Hippocampal formation (tissue), 2 donors: ENCODE measurements at places on chromosomes 1 and 21.

DNA sequence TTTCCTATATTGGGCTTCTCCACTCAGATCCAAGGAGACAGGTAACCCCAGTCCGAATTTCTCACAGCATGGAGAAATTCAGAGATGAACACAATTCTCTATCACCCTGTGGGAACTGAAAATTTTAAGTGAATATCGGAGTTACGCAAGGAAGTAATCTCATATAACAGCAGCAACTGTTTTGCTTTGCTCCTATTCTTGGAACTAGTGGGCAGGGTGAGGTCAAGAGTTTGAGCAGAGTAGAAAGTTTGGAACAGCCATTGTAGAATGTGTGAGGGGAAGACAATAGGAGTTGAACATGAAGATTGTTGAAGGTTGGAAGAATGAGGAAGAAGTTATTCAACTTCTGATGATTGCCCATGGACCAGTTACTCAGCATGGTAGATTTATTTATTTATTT lies 24.3 kb upstream of the SLC35D1 start:
- DNase-seq: no peak

- no peak for DNase-seq
These were observed 128.2 kb downstream of the CACHD1 start for GRCh38 chr1:64598100-64598571.

GRCh38 chr1:180952657-180953013 lies 39.9 kb downstream of the KIAA1614 start:
- DNase-seq: no peak

GRCh38 chr1:87426463-87427249 lies 98.0 kb downstream of the LMO4 start:
- DNase-seq: no peak

GRCh38 chr1:114720492-114720891 lies 3.9 kb upstream of the NRAS start:
- no peak for DNase-seq

DNA sequence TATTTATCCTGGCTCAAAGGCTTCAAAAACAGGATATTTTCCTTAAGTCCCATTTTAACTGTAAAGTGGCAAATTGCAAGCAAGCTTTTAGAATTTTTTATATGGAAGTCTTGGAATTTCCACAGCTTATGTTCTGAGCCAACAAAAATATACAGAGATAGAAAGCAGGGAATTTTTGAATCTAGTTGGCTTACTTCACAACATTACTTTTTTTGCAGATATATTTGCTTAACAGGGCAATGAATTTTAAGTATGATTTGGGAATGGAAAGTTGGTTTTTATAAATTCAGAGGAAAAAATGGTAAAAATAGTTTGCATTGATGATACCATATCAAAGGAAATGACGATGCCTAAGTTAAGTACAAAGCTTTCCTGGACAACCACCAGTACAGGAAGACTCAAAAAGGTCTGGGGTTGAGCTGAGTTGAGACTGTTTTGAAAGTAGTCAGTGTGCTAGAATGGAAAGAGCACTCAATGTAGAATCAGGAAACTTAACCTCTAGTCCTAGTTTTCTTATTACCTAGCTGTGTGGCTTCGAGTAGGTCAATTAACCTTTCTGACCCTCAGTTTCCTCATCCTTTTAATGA lies 11.0 kb upstream of the VCAM1 start:
- DNase-seq: no peak

GRCh38 chr1:170067253-170067819 lies 7.2 kb downstream of the KIFAP3 start:
- DNase-seq: no peak

DNA sequence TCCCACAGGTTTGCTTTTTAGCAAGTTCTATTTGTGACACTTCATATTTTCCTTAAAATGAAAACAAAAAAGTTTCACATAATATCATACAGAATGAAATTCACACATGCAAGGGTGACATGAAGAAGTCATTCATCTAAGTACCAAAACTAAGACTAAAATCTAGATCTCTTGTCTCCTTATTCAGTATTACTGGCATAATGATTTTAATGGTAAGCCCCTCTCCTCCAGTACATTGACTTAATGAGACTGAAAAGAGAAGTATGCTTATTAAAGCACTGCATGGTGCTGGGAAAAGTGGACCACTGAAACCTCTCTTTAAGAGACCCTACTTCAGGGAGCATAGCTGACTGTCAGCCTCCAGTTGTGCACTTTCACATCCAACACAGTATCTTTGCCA lies 99.5 kb downstream of the NEGR1 start:
- DNase-seq: no peak

DNA sequence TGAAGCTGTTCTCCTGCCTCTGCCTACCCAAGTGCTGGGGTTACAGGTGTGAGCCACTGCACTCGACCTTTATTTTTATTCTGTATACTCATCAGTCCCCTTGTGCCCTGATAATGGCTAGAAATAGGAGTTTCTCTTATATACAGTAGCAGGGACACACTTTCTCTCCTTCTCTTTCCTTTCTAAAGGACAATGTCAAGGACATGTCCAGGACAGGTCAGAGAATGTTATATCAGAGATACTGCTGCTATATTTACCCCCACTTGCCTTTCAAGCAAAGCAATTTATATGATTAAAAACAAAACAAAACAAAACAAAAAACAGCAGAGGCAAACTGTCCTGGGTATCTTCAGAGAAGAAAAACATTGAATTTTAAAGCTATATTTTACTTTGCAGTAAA lies 43.2 kb upstream of the LRIG2 start:
- DNase-seq: no peak

GRCh38 chr1:226600254-226600653 lies 51.7 kb downstream of the STUM start:
- no peak for DNase-seq

DNA sequence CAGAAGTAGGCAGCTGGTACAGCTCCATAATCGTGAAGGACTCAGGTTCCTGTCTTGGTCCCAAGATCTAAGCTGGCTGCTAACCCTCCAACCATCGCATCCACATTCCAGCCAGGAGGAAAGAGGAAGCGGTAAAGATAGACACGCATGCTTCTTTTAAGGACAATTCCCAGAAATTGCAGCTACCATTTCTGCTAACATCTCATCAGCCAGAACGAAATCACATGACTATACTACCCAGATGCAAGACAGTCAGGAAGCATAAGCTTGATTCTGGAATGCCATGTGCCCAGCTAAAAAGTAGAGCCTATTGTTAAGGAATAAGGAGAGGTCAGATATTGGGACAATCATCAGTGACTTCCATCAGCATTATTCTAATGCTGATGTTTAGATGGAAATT lies 110.4 kb downstream of the EPHB2 start:
- no peak for DNase-seq

DNA sequence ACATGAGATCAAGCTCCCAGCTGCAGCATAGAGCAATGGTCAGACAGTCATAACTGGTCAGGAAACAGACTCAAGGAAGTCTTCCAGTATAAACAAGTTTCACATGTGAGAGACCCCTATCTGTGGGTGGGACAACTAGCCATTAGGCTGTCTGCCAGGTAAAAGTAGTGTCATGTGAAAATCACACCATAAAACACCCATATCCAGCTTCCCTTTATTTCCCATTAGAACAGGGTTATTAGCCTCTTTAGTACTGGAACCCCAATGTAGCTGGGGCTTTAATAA lies 426.7 kb downstream of the KCNT2 start:
- no peak for DNase-seq

- DNase-seq: no peak
These were observed 20.5 kb downstream of the CNN3 start for GRCh38 chr1:94906382-94906781.

- DNase-seq: no peak
These were observed 13.8 kb upstream of the NLRP3 start for GRCh38 chr1:247402120-247402675.

DNA sequence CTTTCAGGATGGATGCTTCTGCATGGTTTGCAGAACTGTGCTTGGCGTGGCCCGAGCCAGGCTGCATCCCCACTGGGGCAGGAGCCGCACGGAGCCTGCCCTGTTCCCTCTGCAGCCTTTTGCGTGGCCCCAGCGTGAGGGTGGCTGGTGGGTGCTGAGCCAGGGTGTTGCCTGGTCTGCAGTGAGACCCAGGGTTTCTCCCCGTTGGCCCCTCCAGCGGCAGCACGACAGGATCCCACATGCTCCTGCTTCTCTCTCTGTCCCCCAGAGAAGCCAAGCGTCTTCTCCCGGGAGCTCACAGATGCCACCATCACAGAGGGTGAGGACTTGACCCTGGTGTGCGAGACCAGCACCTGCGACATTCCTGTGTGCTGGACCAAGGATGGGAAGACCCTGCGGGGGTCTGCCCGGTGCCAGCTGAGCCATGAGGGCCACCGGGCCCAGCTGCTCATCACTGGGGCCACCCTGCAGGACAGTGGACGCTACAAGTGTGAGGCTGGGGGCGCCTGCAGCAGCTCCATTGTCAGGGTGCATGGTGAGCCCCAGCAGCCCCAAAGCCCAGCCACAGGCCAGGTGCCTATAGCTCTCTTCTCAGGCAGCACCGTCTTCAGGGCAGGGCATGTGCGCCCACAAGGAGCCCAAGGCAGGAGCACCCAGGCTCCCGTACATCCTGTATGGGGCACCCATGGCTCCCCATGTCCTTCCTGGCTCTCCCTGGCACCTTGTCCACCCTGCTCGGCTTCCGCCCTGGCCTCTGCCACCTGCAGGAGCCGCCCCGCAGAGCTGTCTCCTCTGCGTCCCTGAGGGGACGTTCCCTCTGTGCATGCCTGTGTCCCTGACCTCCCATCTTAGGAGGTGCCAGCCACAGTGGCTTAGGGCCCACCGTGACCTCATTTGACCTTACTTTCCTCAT lies 78.9 kb downstream of the OBSCN start:
- DNase-seq: no peak

- DNase-seq: no peak
These were observed 9.5 kb downstream of the LSS start for GRCh38 chr21:46218906-46219590.

DNA sequence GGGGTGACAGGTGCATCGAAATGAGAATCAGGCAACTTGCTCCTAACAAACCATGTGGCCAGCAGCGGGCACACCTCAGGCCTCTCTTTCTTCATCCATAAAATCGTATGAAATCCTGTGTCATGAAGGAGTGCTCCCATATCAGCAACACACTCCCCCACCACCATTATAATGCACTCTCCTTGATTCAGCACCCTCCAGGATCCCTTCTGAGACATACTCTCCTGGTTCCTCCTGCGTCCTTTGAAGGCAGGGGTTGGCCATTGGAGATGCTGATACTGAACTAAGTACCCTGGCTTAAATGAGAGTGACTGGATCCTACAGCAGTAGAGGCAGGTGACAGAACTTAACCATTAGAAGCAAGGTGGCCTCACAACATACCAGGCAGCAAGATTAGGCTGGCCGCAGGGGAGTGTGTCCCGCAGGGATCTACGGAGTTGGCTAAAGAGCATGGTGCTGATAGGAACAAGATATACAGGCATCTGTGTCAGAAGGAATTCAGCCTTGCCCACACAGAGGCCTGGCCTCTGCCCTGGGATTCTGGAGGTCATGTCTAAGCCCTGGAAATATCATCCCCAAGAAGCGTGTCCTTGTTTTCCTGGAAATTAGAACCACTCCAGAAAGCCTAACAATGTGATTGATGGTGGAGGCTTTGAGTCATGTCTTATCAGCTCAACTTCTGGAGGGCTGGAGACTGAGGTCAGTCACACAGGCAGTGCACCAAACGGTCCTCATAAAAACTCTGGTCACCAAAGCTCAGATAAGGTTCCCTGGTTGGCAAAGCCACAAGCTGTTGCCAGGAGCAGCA lies 16.8 kb downstream of the S100A7A start:
- no peak for DNase-seq

DNA sequence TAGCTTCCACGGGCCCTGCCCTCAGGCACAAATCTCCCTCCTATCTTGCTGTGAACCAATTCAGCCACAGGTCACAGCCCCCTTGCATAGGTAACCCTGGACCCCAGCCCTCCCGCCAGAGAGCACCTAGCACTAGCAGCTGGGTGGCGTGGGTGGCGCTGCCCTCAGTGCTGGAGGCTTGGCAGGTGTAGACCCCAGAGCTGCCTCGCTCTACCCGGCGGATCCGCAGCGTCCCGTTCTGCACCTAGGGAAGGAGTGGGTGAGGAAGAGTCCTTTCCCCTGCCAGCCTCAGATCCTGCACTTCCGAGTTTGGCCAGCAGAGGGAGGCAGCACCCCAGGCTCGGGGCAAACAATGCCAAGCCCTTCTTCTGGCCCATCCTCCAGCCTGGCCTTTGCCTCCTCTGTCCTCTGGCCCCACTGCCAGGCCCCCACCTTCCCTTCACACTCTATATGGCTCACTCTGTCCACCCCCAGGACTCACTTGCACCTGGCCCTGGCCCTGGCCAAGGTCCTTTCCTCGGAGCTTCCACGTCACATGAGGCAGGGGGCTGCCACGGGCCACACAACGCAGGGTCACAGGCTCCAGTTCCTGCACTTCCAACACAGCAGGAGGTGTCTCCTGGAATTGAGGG lies 9.0 kb downstream of the IGSF9 start:
- DNase-seq: peak; percentile 28

- DNase-seq: no peak
These were observed 197.7 kb downstream of the NRIP1 start for GRCh38 chr21:14866859-14867765.
